ENCODE measurements at places on chromosomes 3 and 15.

- peak; percentile 51 for DNase-seq
These were observed 412 bp downstream of the SLC41A3 start for GRCh38 chr3:126083511-126083912.

- DNase-seq: no peak
These were observed 215.2 kb upstream of the ADAMTS9 start for GRCh38 chr3:64903006-64903405.

DNA sequence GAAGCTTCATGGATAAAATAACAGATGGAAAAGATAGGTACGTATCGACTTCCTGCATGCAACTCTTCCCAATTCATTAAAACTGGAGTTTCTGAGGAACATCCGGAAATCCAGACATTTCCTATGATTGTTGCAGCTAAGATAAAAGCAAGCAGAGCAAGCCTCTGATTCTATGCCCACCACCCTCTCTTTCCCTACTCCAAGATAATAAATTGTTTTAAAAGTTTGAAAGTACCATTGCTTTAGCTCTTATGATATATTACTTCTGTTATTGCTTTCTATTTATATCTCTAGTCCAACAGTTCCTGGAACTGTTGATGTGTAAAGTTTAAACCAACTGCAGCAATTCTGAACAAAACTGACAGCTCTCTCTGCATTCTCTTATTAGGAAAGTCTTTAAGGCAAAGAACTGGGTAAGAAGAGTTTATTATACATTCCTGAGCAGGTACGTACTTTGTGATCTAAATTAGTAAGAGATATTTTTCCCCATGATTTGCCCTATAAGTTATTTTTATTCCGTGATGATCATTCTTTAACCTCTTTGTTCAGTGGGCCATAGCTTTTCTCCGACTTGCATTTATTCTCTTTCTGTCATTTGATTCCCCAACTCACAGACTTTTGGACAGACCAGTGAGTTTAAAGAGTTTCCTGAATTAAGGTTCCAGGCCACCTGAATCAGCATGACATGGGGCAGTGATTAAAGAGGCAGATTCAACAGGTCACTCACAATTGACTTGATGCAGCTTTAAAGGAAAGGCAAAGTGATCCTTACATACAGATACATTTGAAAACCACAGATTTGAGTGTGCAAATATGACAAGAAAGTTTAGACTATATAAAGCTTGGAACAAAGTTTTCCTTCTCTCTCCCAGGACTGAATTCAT, 94.2 kb upstream of the THRB start:
- no peak for DNase-seq

DNA sequence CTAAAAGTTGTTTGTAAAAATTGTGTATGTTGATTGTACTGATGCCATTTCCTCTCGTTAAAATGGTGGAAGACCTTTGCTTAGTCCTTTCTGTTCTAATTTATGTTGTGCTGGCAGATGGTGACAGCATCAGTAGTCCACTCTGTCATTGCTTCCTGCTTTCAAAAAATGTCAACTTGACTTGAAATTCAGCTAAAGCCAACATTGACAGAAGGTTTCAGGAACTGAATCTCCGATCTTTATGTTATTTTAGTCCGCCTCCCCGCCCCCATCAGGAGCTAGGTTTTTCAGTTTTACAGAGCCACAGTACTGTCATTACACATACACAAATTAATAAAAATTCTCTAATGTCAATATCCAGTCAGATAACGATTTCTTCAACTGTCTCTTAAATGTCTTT, 1.5 kb downstream of the CEP63 start:
- no peak for DNase-seq

DNA sequence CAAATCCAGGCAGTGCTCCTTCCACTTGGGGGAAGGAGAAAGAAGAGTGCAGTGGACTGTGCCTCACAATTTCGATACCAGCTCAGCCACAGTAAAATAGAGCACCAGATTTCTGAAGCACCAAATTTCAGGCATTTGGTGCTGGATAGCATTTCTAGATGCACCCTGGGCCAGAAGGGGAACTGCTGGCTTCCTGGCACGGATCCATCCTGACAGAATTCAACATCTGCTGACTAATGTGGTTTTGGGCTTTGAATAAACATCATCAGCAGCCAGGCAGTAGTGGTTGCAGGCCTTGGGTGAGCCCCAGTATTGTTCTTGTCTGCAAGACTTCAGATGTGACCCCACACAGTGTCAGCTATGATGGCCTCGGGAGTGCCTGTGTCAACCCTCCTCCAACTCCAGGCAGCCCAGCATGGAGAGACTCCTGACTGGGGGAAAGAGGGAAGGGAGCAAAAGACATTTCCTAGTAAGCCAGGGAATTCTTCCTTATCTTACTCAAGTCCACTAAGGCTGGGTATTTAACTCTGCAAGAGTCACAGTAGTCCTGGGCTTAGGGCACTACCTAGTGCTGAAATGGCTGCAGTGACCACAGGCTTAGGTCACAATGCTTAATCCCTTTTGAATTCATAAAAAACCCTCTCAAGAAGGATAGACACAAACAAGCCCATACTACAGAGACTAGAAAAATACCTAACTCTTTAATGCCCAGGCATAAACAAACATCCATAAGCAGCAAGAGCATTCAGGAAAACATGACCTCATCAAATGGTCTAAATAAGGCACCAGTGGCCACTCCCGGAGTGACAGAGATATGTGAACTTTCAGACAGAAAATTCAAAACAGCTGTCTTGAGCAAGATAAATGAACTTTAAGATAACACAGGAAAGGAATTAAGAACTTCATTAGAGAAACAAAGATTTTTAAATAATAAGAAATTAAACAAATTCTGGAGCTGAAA, 74.7 kb downstream of the SPATA16 start:
- DNase-seq: no peak

- DNase-seq: no peak
These were observed 44.6 kb downstream of the LDHAL6B start for GRCh38 chr15:59251001-59251845.

DNA sequence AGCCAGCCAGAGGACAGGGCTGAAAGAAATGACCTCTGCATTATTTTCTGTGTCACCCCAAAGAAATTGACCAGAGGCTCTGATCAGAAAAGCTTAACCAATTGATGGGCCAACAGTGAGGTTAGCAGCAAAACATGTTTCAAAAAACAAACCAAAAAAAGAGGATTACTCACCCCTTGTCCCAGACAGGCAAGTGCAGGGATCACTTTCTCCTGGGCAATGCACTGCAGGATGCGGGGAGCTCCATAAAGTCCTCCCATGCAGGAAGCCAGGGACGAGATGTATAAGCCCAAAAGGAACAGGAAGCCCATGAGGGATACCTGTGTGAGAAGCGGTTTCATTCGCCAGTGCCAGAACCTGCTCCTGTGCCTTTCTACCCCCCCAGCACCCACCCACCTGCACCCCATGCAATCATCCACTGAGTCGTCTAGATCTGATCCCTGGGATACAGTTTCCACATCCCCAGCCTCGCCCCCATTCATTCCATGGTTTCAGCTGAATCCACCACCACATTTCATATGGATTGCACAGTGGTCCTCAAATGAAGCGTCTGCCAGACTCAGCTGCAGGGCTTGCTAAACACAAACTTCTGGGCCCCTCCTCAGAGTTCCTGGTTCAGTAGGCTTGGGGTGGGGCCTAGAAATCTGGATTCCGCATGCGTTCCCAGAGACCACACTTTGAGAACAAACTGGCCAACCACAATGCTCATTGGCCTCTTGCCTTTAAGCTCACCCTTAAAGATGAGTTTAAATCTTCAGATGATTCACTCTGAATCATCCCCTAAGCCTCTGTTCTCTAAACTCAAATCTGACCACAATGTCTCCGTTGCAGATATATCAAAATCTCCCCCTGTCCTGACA, 54.4 kb upstream of the HEG1 start:
- no peak for DNase-seq

GRCh38 chr3:38662544-38662943, 13.1 kb upstream of the SCN5A start:
- no peak for DNase-seq

GRCh38 chr15:46231786-46232185, 597.0 kb downstream of the SQOR start:
- no peak for DNase-seq

- no peak for DNase-seq
These were observed 6.7 kb upstream of the FETUB start for GRCh38 chr3:186633481-186633880.

DNA sequence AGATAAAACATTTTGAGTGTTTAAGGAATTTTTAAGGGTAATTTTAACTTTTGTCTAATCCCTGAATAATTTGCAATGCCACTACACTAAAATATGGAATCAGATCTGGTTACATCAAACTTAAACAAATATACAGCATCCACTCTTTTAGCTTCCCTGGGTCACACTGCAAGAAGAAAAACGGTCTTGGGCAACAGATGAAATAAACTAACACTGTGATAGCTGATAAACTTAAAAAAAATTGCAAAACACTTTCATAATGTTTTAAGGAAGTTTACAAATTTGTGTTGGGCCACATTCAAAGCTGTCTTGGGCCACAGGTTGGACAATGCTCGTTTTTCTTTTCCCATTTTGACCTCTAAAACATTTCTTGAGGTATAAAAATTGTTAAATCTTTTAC, 34.3 kb downstream of the CCDC66 start:
- no peak for DNase-seq

DNA sequence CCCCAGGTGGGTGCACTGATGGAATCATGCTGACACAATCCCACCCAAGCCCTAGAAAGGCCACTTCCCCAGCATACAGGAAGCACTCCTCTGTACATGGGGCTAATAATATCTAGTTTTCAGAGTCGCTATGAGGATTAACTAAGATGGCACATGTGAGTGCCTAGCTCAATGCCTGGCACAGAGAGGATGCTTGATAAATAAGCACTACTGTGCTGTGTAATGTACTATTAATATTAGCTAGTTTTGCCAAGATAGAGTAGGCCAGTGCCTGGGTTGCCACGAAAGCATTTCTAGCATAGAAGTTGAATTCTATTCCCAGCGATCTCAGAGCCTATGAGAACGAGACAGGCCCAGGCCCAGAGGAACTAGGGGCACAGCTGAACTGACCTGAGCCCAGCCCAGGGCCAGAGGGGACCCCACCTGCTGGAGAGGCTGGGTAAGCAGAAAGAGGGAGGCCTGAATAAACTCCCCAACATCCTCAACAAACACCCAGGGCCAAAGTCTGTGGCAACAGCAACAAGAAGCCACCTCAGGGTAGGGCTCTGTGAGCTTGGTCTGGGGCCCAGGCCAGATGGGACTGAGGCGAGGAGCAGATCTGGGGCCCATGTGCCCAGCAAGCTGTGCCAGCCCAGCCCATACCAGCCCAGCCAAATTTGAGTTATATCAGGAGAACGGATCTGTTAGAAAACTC, 7.6 kb upstream of the SEMA7A start:
- no peak for DNase-seq

DNA sequence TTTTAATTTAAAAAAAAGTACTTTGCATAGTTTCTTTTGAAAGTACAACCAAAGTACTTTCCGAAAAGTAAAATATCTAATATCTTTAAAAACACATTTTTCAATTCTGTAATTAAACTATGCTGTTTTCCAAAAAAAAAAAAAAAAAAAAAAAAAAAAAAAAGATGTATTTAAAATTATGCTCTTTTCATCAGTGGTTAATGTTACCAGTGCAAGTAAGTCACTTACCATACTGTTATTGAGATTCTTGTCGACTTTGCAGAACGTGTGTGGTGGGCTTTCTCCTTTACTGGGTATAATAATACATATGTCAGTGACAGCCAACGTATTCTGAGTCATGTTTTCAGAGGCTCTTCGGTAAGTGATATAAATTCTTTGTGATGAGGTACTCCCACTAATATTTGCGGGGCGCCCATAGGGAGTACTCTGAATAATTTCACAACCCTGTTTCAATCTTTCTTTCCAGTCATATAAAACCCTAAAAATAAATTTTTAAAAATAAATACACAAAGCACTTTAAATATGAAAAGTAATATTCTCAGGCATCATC, 39.9 kb downstream of the DENND4A start:
- DNase-seq: no peak

GRCh38 chr15:85314146-85314545, 66.3 kb upstream of the AKAP13 start:
- DNase-seq: no peak

GRCh38 chr15:64617727-64618126, 157.3 kb downstream of the ZNF609 start:
- DNase-seq: no peak

DNA sequence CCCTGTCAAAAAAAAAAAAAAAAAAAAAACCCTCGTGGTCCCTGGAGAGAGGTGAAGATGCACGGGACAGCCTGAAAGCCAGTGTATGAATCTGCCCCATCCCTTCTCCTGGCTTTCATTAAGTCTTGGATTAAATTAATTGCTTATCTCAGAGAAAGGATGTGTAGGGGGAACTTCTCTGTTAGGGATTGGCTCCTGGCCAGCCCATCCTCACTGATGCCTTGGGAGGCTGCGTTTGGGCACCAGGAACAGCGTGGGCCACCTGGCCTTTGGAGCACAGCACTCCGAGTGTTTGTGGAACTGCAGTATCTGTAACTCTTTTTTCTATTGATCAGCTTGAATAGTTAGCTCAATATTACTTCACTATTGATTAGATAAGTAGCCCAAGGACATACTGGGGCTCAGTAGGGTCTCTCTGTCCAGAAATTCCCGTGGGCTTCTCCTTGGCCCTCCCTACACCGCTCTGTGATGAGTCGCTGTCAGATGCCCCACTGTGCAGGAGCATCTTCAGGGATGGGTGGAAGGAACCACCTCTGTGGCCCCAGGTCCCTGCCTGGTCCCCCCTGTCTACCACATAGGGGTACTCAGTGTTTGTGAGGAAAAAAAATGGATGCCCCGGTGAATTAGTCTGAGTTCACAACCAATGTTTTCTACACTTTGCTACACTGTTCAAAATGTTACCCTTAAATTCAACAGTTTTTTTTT, 2.0 kb downstream of the PXYLP1 start:
- DNase-seq: no peak

GRCh38 chr3:8931342-8931741, 31.9 kb downstream of the RAD18 start:
- DNase-seq: no peak

- no peak for DNase-seq
These were observed 21.4 kb downstream of the PLA1A start for GRCh38 chr3:119619094-119619493.

DNA sequence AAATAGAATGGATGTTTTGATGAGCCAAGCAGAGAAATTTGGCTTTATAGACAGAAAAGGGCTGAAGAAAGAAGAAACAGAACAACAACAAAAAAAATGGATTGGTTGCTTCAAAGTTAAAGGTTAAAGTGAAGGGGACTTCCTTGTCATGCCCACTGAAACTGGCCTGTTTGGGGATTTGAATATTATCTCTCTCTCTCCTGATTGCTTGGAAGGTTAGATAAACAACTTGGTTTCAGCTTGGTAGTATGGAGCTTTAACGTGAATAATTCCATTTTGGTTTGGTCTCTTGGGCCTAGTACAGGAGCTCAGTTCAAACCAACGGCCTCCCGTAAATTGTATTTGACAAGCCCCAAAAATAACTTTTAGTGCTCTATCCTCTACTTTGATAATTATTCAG, 70.8 kb upstream of the MBNL1 start:
- DNase-seq: no peak

Data from transverse colon (tissue), 4 donors.